Fibroblast of skin of right biceps (primary cell): ENCODE measurements at places on chromosomes 3 and 15.

GRCh38 chr3:63328365-63328764 lies 50.3 kb downstream of the SYNPR start:
- DNase-seq, result peak; percentile 46

DNA sequence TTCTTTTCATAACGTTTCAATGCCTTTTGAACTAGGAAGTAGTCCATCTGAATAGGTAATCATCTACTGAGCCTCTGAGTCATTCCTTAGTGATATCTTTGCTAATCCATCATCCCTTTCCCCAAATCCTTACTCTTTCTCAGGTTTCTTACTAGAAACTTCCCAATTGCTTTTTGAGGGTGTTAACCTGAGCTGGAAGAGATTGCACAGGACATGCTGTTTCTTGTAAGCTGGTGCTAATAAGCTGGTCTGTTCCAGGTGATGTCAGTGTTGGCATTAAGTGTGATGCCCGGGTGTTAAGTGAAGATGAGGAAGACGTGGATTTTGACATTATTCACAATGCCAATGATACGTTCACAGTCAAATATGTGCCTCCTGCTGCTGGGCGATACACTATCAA lies 101.0 kb downstream of the DNASE1L3 start:
- DNase-seq, result no peak

DNA sequence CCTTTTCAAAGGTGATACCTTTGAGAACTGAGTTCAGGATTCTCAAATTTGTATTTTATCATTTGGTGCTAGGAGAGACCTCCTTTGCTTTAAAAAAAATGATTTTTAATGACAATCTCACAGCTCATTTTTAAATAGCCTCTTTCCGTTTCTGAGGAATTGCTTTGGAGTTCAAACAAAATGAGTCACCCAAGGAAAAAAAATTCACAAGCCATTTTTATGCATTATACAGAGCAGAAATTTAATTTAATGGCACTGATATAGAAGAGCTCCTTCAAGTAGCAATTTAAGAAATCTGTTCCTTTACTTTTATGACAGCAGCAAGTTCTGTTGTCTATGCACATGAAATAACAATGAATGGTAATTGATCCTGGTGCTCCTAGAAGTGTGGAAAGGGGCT lies 337.9 kb upstream of the KCNMB2 start:
- DNase-seq, result peak; percentile 58

GRCh38 chr3:55474213-55474632 lies 12.9 kb downstream of the WNT5A start:
- no peak for DNase-seq

GRCh38 chr15:31214864-31215489 lies 111.7 kb upstream of the KLF13 start:
- no peak for DNase-seq

DNA sequence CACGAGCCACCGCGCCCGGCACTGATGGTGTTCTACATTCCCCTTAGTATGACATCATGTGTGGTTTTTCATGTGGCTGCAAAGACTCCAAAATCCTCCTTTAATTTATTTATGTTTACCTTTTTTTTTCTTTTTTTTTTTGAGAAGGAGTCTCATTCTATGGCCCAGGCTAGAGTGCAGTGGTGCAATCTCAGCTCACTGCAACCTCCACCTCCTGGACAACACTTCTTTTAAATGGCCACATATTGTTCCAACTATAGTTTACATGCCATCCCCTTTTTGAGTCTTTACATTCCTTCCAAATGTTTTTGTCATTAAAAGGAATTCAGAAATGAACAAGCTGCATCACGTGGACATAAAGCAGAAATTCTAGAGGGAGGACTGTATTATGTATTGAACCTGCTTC lies 10.3 kb upstream of the CDV3 start:
- DNase-seq, result peak; percentile 80
